KG1 (cell line): ENCODE measurements at places on chromosomes 11 and 22.

DNA sequence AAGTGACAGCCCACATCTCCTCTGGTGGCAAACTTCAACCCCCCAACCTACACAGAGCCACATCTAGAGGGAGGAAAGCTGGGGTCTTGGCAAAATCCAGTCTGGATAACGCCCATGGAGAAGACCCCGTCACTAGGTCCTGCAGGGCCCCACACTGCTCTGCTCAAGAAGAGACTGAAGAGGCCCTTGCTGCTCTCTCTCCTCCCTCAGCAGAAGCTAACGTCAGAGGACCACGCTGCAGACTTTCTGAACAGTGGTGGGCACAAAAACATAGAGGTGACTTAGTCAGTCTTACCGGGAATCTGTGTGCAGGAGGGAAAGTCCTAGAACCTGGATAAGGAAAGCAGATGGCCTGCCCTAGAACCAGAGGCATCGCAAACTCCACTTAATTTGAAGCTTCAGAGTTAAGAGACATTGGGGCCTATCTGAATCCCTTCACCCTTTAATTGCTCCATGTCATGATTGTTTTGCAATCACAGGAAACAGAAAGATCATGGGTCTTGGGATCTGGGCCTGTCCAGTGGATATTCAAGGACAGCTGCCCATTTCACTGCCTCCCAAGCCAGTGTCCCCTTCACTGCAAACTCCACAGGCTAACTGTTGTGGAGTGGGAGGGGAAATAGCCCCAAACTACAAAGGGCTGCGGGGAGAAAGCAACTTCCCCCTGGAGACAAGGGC lies 1.7 kb downstream of the DKK3 start:
- DNase-seq = no peak

DNA sequence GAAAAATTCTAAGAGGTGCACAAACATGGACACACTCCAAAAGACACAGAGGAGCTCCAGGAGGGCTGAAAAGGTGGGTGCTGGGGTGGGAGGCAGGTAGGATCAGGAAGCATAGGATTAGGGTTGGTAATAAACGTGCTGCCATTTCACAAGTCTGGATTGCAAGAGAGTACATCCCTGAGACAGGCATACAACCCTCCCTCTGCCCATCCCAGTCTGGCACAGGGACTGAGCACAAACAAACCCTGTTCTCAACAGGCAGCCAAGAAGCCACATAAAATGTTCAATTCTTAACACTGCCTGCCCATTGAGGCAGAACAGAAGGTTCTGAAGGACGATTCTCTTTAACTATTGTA lies 18.5 kb downstream of the SLC35F2 start:
- no peak for DNase-seq

GRCh38 chr22:49934160-49934890 lies 15.9 kb downstream of the CRELD2 start:
- no peak for DNase-seq

DNA sequence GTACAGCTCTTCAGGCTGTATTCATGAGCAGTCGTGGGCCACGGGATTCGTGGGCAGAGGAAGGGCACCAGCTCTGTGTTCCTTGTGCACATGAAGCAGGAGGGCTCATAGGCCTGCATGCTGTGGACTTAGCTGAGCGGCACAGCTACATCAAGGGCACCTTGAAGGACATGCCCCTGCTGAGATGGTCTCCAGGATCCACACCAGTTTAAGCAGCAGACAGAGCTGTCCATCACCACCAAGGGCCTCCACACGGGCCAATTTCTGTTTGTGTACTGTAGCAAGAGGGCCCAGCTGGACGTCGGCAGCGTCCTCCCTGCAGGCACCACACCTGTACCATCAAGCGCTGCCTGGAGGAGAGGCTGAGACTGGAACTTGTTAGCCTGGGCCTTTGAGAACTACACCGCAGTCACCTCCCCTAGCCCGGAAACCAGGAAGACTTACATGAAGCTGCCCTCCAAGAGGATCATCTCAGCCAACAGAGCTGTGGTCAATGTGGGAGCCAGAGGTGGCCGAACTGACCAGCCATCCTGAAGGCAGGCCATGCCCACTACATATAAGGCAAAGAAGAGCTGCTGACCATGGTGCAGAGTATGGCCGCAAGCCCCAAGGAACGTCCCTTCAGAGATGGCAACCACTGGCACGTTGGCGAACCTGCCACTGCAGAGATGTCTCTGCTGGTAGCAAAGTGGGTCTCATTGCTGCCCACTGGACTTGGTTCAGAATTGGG lies 32.7 kb upstream of the GNB1L start:
- no peak for DNase-seq

DNA sequence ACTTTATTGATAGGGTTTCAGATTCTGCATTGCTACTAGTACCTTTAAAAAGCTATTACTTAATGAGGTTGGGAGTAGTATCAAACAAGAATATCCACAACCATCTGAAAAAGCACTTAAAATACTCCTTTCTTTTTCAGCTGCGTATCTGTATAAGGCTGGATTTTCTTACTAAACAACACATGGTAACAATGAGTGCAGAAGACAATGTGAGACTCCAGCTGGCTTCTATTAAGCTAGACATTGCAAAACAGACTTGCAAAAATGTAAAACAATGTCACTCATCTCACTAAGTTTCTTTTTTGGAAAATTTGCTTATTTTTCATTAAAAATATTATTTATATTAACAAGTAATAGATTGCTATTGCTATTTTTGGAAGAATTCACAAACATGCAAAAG lies 132.6 kb downstream of the WNT11 start:
- DNase-seq = no peak

DNA sequence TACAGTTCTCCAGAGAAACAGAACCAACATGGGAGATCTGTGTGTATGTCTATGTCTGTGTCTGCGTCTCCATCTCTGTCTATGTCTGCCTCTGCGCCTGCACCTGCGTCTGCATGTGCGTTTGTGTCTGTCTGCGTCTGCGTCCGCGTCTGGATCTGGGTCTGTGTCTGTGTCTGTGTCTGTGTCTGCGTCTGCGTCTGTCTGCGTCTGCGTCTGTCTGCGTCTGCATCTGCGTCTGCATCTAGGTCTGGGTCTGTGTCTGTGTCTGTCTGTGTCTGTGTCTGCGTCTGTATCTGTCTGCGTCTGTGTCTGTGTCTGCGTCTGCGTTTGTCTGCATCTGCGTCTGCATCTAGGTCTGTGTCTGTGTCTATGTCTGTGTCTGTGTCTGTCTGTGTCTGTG lies 88.4 kb upstream of the SLC22A12 start:
- DNase-seq = no peak
